Epithelial cell of proximal tubule (primary cell): ENCODE measurements at places on chromosomes 5 and 9. TPM values are rescaled to one million over a fixed set of nuclear protein-coding genes. Genes with fewer than 3 reads are reported as not detected.

DNA sequence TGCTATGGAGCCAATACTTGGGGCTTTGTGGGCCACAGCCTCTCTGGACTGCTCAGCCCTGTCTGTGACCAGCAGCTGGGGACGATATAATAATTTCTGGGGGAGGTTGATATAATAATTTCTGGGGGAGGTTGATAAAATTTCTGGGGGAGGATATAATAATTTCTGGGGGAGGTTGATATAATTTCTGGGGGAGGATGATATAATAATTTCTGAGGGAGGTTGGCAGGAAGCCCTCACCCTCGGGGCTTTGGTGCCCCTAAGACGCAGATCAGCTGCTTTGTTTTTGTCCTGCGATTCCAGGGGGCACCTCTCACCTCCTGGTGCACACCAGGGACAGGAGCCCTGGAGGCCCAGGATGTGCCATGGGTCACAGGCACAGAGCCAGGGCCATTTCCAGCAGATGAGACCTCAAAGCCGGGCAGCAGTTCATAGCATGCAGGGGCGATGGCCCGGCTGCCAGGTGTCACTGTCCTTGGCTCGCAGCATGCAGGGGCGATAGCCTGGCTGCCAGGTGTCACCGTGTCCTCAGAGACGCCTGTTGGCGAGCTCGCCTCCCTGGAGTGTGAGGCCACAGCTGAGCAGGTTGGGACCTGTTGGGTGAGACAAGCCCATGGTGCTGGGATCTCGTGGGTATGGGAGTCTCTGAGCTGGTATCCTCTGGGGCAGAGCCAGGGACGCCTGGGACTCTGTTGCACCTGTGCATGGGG is 3.8 kb upstream of the TOR4A start:
- DNase-seq = no peak

GRCh38 chr9:15430920-15431844 is 8.5 kb downstream of the SNAPC3 start:
- DNase-seq = no peak

- no peak for DNase-seq
Measured at GRCh38 chr5:138950421-138951031, 75.4 kb upstream of the LRRTM2 start.

GRCh38 chr5:115179394-115180164 is 9.9 kb upstream of the TRIM36 start:
- no peak for DNase-seq

Gene C9orf43
- total RNA-seq = 0.22 TPM in 1 of 2 replicates, not detected in the other

Gene GALNT12
- total RNA-seq = 8.8 and 19.5 TPM in 2 replicates

GRCh38 chr5:153659039-153659736 is 168.7 kb downstream of the GRIA1 start:
- DNase-seq = no peak

GRCh38 chr9:1804128-1804865 is 210.8 kb upstream of the SMARCA2 start:
- no peak for DNase-seq

GRCh38 chr5:79728396-79728795 is 38.8 kb downstream of the CMYA5 start:
- DNase-seq = no peak

- peak; percentile 68 for DNase-seq
Measured at GRCh38 chr5:68673106-68673822, 420.6 kb upstream of the SLC30A5 start.

- DNase-seq = no peak
Measured at GRCh38 chr9:30507166-30507565, 1877.3 kb upstream of the ACO1 start.

DNA sequence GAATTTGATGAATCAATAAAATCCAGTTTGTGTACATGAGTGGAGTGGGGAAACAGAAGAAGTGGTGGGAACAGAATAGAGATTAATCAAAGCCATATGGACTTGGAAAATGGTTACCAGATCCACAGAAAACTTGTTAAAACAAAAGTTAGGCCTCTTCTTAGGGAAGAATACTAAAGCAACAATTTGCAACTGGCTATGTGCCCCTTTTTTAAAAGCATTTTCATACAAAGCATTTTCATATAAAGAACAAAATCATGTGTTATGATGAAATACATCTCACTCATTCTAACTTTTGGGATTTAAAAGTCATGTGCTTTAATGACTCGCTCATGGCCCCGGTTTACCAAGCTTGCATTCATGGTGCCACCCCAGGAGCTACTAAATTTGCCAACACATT is 276.9 kb downstream of the EFNA5 start:
- DNase-seq = no peak

Gene ALDOB
- not detected in 2 replicates for total RNA-seq

DNA sequence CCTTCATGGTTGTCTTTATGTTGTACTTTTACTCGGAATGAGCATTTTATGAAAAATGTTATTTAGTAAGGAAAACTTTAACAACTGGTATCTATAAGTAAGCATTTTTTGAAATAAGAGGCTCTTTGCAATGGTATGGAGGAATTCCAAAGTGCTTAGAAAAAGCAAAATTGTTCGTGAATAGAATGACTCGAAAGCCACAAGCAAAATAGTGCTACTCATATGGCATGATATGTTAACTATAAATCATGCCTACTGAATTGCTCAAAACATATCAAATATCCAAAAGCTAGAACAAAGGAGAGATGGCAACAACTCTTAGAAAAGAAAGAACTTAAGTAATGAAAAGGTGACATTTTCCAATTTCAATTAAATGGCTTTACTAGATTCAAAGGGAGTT is 216.3 kb downstream of the KIAA0825 start:
- DNase-seq = no peak

GRCh38 chr9:114029311-114030170 is 48.6 kb downstream of the AMBP start:
- no peak for DNase-seq

GRCh38 chr5:152397581-152397980 is 7.5 kb downstream of the NMUR2 start:
- no peak for DNase-seq

DNA sequence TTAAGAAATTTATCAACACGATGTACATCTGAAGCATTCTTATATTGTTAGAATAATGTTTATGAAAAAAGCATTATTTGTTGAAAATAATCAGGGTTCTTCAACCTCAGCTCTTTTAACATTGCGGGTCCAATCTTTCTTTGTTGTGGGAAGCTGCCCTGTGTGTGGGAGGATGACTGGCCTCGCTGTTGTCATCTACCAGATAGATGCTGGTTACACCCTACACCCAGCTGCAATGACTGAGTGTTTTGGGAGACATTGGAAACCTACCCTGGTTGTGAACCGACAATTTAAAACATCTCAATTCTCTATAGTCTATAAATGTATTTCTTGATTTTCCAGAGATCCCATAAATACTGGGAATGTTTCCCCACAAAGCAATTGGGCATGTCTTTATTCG is 794.2 kb upstream of the CDH10 start:
- no peak for DNase-seq

DNA sequence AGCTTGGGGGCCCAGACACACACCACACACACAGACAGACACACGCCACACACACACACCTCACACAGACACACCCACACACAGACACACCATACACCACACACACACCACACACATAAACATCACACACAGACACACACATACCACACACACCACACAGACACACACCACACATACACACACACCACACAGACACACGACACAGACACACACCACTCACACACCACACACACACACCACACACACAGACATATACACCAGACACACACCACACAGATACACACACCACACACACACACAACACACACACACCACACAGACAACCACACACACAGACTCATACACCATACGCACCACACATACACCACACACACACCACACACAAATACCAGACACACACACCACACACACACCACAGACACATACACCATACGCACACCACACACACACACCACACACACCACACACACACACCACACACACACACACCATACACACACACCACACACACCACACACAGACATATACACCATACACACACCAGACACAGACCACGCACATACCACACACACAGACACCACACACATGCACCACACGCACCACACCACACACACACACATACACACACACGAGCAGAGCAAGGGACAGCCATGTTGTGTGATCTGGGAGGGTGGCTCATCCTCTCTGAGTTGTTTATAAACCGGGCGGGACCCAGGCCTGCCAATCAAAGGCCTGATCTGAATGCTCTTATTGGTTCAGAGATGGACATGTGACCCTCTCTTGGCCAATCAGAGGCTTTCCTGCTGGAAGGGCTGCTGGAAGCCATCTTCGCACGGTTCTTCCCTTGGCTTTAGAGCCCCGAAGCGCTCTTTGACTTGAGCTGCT is 148.3 kb downstream of the GAPVD1 start:
- DNase-seq = no peak

GRCh38 chr5:42360616-42361314 is 62.5 kb upstream of the GHR start:
- DNase-seq = no peak

Gene SHISAL2B
- total RNA-seq = not detected in 2 replicates

DNA sequence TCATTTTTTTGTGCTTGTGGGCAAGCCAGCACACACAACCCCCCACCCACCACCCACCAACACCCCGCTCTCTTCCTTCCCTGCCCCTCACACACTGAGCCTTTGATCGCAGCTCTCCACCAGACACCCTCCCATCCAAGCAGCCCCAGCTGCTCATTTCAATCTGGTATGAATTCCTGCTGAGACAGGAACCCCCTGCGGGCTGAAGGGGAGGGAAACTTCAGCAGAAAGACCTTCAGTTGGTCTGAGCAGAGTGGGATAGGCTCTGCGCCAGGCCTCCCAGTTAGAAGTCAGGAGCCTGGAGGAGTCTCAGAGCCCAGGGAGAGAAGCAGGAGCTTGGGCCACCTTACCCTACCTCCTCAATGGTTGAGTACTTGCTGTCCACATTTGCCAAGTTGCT is 7.2 kb downstream of the PCDHGC5 start:
- no peak for DNase-seq

Gene GADD45G
- not detected in 2 replicates for total RNA-seq

- no peak for DNase-seq
Measured at GRCh38 chr5:69184621-69185020, 4.8 kb upstream of the CENPH start.
